Glomerular endothelial cell (primary cell): ENCODE measurements at places on chromosomes 13 and 19.

DNA sequence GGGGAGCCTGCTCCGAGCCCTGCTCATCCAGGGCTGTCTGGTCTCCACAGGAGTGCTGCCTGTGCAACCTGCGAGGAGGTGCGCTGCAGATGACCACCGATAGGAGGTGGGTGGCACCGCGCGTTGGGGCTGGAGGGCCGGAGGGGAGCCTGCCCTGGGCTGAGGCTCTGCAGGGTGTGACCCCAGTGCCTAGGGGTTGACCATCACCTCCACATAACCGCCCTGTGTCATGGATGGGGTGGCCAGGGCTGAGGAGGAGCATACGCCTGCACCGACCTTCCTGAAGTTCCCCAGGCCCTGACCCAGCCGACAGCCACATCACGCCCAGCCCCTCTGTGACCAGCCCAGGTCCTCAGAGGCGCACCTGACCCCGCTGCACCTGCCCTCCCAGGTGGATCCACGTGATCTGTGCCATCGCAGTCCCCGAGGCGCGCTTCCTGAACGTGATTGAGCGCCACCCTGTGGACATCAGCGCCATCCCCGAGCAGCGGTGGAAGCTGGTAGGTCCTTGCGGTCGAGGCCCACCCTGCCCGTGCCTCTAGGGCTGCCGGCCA, 168.7 kb downstream of the KDM4B start:
- no peak for DNase-seq

DNA sequence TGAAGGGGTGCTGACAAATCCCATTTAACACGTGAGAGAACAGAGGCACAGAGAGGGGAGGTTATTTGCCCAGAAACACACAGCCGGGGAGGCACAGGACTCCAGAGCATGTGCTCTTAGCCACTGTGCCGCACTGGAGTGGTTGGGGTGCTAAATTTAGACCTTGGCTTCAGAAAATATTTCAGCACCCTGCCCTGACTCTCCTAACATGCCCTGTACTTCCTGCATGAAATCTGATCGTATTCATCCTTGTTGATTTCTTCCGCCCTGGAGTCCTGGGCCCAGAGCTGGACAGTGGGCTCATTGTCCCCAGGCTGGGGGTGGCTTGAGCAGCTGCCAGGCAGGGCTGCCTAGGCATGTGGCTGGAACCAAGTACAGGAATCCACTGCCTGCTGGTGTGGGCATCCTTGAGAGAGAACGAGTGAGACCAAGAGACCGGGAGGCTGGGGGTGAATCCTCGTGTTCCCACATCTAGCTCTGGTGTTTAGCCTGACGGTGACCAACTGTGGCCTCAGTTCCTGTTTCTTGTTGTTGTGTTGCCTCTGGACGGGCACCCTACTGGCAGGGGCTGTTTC, 5.3 kb downstream of the SLC27A1 start:
- no peak for DNase-seq

DNA sequence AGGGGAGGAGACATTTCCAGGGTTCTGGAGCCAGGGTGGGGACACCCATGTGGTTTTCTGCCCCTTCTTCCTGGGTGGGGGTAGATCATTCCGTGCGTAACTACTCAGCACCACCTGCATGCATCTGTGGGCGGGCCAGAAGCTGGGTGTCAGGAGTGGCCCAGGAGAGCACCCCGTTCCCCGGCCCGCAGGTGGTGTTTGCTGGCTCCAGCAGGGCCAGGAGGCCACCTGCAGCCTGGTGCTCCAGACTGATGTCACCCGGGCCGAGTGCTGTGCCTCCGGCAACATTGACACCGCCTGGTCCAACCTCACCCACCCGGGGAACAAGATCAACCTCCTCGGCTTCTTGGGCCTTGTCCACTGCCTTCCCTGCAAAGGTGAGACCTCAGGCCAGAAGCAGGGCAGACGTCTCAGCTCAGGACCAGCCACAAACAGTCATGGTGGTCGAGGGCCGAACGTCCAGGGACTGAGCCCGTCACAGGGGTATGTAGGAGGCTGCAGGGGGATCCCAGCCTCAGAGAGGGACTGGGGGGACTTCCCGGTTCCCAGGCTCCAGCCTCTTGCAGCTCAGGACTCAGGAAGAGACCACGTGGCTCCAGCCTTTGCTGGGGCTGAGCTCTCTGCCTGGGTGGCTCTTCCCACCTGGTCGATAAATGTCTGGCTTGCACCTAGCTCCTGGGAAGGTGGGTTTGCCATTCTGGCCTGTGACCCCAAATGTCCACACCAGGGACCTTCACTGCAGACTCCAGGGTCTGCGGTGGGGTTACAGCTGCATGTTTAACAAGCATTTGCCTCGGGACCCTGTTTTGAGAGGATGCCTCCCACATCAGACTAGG, 1.6 kb downstream of the FSTL3 start:
- no peak for DNase-seq

GRCh38 chr19:45382426-45382825, 12.1 kb upstream of the ERCC2 start:
- DNase-seq: no peak

DNA sequence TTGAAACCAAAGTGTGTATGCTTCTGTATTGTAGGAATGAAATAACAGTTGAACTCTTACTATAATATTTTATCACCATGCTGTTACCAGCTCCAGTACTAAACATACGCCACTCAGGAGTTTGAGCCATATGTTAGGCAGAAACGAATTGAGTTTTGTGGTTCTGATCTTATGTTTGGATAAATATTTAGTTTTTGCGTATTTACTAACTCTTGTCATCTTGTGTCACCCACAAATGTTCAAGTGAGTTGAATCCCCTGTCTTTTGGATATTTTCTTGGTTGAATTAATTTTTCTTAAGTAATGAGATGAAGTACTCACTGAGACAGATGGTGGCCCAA, 1.5 kb downstream of the FNDC3A start:
- DNase-seq: no peak

DNA sequence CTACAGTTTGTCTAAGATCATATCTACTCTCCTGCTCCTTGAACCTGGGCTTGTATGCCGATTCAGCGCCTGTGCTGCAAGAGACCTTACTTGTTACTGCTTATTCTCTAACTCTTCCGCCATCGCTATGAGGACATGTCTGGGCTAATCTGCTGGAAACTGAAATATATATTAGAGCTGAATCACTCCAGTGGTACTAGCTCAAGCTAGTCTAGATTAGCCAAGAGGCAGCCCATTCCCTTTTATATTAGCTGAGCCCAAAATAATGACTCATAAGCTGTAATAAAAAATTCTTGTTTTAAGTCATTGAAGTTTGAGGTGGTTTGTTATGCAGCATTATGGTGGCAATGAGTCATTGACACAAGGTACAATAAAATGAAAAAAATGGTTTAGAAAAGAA, 52.8 kb downstream of the SLC6A16 start:
- DNase-seq: no peak

DNA sequence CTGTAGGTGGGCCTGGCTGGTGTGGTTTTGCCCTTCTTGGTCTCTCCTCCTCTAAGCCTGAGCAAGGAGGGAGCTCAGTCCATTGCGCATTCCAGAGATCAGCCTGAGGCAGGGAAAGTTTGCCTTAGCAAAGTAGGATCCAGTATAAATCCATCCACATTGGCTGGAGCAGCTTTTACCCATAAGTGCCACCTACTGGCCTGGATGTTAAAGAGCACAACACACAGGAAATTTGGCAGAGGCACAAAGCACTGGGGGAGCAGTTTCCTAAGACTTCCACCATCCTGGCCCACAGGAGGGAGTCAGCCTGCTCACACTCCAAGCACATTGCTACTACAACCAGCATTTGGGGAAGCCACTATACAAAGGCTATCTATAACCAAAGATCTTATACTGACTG, 1124.2 kb downstream of the SLITRK1 start:
- no peak for DNase-seq

DNA sequence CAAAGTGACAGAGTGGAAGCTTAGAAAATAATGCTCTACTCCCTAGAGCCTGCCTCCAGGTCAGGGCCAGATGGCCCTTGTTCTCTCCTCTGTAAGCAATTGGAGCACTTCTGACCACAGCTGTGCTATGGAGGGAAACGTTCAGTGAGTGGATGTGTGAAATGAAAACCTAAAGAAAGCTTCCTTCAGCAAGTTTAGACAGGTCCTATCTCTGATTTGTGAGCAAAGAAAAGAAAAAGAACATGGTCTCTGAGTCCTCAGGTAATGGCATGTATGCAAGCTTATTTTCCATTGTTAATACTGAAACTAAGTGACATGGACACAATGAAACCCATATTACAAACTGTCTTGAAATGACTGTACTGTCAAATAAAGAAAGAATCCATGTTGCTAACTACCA, 1486.8 kb downstream of the EFNB2 start:
- DNase-seq: no peak

DNA sequence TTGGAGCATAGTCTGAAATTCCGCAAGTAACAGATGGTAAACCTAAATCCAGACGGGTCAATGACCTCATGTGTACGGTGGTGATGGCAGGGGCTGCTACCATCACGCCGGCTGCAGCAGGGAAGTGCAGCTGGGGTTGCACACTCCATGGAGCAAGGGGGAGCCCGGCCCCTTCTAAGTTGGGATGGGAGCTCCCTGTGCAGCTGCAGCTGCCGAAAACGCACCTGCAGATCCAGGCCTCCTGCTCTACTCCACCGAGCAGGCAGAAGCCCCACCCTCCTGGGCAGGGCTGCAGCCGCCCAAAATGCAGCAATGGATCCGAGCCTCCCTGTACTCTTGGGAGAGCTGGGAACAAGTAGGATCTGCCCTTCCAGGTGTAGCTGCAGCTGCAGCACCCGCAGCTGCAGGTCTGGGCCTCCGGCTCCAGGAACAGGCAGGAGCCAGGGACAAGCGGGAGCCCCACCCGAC, 25.5 kb downstream of the KBTBD6 start:
- no peak for DNase-seq

GRCh38 chr19:35268536-35269437, at the start of gene USF2:
USF2 (plus strand) TSS chr19:35268962; CDS start chr19:35269102, 140 bp downstream.
- DNase-seq: no peak

DNA sequence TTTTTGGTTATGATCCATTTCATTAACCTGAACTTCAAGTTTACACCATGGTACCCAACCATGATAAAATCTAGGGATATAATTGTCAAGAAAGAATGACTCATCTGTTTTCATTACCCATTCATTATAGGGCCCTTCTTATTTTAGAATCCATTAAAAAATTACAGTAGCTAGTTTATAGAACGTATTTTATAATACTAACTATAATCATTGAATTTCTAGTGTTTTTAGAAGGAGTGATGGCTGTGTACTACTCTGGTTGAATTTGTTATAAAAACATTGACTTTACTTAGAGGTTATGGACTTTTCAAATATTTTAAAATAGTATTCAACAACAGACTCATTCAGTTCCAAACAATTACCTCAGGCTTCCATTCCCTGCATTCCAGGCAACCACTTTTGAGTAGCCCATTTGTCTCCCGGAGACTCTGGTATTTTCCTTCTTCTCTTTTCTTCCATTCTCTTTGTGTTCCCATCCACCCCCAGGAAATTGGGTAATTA, 71.9 kb upstream of the KLF12 start:
- DNase-seq: no peak

DNA sequence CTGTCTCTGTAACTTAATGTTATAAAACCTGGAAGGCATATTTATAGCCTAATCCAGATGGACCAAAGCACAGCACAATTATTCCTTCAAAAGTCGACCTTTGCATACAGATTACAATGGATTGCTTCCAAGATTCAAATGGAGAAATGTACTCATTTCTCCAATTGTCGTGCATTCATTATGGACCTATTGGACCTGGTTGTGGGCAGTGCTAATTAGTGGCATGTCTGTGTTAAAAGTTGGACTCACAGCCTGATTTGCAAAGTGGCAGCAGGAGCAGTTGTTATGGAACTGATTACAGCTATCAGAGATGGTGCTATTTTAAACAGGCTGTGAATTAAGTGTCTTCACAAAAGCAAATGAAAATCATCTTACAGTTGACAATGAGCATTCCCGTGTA, 1529.3 kb upstream of the SLC10A2 start:
- no peak for DNase-seq

DNA sequence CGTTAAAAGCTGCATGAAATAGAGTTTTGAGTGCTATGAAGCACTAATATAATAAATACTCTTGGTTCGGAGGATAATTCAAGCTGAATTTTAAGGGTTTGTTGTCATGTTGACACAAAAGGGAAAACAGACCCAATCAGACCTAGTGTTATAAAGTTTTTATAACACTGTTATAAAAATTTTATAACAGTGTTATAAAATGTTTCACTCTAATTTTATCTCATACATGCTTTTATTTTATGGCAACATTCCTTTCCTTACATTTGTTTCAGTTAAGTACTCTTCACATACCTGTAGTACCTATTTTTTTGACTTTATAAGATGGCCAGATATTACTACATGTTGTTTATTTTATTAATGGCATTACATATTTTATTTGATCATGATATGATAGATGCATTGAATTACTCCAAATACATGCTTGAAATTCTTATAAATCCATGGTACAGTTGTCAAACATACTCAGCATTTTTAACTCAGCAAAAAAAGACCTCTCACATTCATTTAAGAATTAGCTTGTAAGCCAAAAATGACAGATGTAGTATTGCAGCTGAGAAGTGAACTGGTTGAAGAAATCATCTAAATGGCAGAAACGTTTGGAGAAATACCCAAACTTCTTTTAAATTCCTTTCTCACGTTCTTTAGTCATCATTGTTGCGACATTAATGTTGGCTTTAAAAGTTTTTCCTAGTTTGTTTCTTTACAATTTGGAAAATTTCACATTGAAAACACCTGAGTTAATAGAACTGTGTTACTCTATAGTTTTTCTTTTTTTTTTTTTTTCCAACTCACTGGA, 104.5 kb downstream of the PIBF1 start:
- DNase-seq: no peak

GRCh38 chr19:18683958-18684641, 620 bp downstream of the CRTC1 start:
- no peak for DNase-seq

DNA sequence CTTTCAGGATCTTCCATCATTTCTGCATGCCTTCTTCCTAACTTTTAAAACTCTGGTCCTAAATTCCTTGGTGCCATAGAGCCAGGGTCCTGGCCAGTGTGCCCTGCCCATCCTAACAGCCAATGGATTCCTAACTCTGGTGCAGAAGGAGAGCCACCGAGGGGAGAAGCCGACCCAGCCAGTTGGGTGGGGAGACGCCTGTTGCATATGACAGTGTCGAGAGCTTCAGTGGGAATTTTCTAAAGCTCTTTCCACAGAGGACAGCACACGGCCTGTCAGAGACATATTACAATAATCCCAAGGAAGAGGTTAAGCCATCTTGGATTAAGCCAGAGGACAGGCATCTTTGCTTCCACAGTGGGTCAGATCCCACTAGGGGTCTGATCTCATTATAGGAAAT, 180.4 kb downstream of the ZNF536 start:
- DNase-seq: no peak

DNA sequence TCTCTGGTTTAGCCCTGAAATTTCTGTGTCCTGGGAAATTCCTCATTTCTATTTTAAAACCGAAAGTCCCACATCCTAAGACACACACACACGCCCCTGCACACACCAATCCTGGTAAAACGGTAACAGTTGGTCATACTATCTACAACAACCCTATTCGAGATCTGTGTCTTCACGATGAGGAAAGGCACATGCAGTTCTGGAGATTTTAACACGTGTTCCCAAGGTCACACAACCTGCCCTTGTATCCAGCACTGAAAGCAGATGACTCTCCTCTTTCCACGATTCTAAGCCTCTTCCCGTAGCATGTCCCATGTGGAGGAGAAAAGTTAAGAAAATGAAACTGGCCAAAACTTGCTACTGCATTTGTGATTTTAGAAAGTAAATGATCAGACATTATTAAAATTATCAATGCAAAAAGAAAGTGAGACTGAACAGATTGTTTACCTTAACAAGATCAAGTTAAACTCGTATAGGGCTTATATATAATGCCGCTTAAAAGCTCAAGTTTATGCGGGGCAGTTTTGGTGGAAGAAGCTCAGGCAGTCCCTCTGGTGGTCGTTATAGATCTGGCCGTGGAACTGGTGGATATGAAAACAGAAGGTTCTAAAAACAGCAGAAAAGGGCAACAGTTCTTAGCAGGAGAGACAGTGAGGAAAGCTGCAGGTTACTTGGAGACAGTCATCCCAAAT, 32.7 kb downstream of the VSTM1 start:
- no peak for DNase-seq
